ENCODE measurements at places on chromosomes 13 and 19.

DNA sequence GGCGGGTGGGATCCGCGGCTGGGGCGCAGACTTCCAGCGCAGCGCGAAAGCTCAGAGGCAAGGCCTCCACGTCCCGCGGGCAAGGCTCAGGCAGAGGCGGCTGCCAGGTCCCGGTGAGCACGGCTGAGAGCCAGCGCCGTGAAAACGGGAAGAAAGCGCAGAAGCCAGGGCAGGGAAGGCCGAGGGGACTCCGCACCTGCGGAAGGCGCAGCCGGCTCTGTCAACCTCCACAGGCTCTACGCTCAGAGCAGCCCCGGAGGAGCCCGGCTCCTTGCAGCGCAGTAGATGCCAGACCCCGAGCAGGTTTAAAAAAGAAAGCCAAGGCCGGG is 131.0 kb downstream of the RNF17 start:
- DNase-seq: no peak

GRCh38 chr13:27403203-27403678 is 21.2 kb upstream of the GTF3A start:
- no peak for DNase-seq

DNA sequence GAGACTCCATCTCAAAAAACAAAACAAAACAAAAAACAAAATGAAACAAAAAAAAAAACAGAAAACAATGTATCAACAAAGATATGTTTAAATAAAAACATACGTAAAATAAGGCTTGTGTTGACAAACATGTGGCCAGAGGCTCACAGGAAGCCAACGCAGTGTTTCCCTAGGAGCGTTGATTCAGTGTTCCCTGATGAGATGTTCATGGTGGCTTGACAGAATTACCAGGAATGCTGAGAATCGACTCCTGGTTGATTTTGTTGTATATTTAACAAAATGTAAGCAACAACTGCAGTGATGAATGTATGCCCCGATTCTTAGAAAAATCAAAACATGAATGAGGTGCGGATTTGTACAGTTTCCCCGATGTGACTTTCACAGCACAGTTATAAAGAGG is 8.9 kb upstream of the ZNF787 start:
- DNase-seq: no peak

DNA sequence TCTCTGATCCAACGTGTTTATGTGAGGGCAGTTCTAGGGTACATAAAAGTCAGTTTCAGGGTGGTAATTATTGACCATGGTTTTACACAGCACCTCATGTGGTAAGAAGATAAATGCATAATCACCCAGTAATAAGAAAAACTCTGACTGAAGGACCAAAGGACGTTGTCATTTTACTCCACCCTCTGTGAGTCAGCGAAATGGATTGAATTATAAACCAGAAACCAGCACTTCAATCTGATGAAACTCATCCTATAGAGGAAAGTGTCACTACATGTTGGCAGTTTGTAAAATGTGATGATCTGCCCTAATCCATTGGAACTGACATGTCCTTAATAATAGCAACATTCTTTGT is 406.8 kb downstream of the KLF5 start:
- no peak for DNase-seq

GRCh38 chr13:54676526-54677113 is 1648.0 kb downstream of the OLFM4 start:
- no peak for DNase-seq

GRCh38 chr19:45999653-46000121 is 4.4 kb downstream of the CCDC61 start:
- DNase-seq: no peak

GRCh38 chr13:100541897-100542825 is 46.4 kb downstream of the GGACT start:
- no peak for DNase-seq

- DNase-seq: no peak
These were observed 149.2 kb downstream of the MYCBP2 start for GRCh38 chr13:77177646-77178045.

GRCh38 chr13:20125783-20126165 is 35.1 kb downstream of the GJA3 start:
- no peak for DNase-seq

DNA sequence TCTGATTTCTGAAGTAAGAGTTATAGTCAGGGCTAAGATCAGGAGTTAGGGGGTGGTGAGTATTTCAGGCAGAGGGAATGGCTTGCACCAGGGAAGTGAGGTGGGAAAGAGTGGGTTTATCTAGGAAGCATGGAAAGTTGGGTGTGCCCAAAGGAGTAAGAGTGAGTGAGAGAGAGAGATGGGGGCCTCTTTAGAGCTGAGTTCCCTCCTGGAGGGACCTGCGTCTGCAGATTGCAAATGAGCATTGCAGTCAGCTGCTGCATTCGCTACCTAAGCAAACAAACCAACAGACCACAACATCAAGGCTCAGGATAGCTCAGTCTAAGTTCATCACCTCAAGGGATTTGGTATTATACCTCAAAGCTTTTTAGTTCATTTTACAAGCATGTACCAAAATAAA is 405.8 kb downstream of the FGF9 start:
- no peak for DNase-seq

- DNase-seq: no peak
These were observed 419.8 kb downstream of the SLITRK6 start for GRCh38 chr13:85379433-85379832.

DNA sequence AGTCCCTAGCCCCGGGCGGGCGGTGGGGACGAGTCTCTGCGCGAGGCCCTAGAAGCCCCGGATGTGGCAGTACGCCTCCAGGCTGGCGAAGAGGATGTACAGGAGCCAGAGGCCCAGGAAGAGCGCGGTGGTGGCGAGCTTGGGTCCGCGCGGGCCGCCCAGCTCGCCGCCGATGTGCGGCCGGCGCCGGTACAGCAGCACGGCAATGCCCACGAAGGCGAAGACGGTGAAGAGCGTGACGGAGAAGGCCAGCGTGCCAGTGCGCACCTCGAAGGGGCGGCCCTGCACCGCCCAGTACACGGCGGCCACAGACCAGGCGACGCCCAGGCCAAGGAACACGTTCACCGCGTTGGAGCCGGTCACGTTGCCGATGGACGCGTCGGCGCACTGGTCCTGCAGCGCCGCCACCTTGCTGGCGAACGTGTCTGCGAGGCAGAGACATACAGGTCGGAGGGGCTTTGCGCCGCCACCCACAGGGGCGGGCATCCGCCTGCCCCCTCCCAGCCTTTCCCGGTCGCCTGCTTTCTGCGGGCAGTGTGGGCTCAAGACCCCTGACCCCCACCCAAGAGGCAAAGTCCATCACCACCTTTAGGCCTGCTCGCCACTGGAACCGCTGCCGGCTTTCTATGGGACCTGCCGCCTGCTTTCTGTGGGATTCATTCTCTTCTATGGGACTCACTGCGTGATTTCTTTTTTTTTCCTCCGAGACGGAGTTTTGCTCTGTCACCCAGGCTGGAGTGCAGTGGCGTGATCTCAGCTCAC is 10.9 kb upstream of the MEIS3 start:
- DNase-seq: no peak

DNA sequence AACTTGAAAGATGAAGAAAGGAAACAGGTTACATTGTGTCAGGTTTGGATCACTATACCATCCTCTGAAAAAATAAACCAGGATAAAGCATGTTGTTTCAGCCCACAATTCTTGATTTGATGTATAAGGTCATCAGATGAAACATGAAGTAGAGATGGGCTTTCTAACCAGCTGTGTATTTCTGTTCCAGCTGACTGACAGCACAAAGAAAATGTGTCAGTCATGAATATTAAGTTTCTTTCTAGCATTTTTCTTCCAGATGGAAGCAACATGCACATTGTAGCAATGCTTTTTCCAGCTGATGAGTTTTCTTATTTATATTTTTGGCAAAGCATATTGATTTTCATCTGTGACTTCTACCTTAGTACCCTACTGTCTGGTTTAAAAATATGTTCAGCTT is 199.6 kb downstream of the OXGR1 start:
- no peak for DNase-seq

DNA sequence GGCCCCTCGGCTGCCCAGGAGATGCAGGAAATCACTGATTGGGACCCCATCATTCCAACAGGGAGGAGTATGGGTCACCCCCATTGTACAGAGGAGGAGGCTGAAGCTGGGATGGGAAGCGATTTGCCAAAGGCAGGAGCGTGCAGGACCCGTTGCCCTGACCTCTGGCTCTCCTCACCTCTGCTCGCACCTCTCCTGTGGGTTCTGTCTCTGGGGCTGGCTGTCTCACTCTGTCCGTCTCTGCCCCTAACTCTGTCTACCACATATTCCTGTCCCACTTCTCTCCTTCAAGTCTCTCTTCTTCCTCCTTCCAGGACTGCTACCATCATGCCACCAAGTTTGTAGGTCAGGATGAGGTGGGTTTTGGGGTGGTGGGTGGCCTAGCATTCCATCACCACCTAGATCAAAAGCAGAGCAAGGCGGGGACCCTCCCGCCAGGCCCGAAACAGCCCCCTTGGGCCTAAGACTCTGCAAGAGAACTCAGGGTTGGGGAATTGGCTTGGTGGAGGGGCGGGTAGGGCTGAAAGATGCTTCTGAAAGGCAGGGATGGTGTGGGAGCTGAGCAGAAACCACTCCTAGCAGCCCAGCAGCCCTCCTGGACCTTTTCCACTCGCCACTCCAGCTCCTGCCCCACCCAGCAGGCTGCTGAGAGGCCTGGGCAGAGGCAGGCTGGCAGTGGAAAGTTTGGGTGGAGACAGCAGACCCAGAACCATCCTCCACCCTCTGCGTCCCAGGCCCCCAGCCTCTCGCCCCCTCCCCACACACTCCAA is 1.0 kb upstream of the LGALS7 start:
- no peak for DNase-seq

DNA sequence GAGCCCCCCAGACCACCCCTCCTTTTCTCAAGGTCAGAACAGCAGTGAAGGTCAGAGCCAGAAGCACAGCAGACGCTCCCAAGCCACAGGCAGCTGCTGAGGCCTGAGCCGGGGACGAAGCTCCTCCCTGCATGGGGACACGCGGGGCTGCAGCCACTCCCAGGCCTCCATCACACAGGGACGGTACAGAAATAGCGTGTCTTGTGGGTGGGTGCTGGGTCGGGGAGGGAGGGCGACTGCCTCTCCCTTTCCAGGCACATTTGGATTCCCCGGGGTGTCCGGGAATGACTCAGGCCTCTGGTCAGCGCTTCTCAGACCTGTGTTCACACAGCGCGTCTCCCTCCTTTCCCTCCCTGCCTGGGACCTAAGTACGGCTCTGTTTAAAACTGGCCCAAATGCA is 33.2 kb downstream of the RASA3 start:
- DNase-seq: no peak

DNA sequence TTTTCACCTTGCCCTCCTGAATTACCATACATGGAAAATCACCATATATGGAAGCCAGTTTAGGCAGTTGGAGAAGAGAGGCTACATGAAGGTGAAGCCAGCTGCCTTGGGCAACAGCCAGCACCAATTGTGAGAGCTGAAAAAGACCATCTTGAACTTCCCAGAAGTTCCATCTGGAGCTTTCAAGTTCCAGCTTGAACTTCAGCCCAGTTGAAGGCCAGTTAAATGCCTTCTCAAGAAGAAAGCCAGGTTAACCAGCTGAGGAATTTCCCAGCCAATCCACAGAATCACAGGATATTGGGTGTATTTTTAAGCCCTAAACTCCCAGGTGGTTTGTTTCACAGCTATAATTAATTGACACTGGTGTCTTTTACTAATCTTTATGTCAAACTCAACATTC is 713.6 kb upstream of the MIR17HG start:
- DNase-seq: no peak

DNA sequence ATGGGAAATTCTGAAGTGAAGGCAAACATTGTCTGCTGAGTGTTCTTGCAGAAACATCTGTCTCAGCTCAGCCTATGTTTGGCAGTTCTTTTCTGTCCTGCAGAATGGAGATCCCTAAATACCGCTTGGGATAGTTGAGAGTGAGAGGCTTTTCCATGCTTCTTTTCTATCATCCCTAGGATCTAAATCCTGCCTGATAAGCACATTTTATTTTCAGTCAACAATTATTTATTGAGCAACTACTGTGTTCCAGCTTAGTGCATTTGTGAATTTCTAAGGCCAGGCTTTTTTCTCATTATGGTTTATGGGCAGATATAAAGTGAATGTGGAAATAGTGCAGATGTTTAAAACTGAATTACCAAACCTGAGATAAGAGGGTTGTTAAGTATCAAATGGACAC is 62.6 kb downstream of the SLC10A2 start:
- DNase-seq: no peak
